ENCODE measurements at places on chromosomes 4 and X.
A peak's percentile ranks its signal among the peaks of the same experiment; 100 is the strongest.

DNA sequence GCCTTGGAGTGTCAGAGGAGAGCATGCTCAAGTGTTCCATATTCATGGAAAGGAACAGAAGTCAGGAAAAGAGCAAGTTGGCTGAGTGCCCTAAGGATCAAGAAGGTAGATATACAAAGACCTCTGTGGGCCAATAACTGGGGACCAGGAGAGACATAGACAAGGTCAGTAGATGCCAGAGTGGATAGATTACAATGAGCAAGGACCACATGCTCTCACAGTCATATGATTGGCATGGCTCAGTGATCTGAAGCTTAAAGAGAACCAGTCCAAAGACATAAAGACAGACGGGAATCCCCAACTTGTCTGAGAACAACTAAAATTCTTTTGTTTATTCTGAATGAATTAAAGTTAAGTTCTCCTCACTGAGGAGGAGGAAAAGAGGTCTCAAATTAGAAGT is 289.7 kb downstream of the HS3ST1 start:
- no peak for DNase-seq

DNA sequence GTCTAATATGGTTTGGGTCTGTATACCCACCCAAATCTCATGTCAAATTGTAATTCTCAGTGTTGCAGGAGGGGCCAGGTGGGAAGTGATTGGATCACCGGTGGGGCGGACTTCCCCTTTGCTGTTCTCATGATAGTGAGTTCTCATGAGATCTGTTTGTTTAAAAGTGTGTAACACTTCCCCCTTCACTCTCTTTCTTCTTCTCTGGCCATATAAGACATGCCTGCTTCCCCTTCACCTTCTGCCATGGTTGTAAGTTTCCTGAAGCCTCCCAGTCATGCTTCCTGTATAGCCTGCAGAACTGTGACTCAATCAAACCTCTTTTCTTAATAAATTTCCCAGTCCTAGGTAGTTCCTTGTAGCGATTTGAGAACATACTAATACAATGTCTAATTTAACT is 19.7 kb upstream of the SCRG1 start:
- peak; percentile 78 for DNase-seq

- DNase-seq = no peak
These were observed 96.4 kb upstream of the TRPC5OS start for GRCh38 chrX:111779582-111779981.

DNA sequence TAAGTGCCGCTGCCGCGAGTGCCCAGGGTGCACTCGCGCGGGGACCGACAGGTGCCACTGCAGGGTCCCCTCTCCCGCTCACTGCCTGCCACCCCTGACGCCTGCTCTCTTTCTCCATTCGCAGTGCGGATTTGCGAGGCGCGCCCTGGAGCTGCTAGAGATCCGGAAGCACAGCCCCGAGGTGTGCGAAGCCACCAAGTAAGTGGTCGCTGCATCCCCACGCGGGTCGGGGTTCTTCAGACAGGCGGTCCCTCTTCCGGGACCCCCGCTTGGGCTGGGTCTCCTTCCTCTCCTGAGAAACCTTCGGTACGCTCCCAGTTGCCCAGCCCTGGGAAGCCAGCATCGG is 547 bp downstream of the GUCY1A1 start:
- DNase-seq = peak; percentile 28

- no peak for DNase-seq
These were observed 76.3 kb upstream of the STIM2 start for GRCh38 chr4:26784207-26784865.

DNA sequence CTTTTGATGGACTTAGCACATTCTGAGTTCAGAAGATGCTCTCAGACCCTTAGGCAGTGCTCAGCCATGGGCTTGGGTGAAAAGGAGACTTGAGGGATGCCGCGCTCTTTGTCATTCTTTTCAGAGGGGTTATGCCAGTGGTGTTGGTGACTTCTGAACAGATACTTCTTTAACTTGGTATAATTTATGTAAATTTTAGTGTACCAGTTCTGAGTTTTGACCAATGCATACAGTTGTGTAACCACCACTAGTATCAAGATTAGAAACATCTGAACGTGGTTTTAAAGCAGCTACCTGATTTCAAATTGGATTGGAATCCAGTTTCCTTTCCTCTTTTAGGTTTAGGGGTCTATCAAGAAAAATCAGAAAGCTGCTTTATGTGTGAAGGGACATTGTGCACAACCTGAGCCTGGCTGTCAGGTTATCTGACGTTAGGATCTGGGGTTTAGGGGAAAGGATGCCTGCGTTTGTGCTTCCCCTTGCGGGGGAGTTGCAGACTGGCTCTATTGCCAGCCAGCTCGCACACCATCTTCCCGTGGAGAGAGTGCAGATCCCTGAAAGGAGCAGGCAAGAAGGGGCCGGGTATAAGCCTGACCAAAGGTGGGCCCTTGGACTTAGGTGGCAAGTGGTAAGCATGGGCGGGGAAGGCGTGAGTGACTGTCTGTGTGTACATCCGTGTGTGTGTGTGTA is 19.0 kb downstream of the SMS start:
- DNase-seq = no peak

- no peak for DNase-seq
These were observed 34.1 kb upstream of the HHIP start for GRCh38 chr4:144611850-144612249.

DNA sequence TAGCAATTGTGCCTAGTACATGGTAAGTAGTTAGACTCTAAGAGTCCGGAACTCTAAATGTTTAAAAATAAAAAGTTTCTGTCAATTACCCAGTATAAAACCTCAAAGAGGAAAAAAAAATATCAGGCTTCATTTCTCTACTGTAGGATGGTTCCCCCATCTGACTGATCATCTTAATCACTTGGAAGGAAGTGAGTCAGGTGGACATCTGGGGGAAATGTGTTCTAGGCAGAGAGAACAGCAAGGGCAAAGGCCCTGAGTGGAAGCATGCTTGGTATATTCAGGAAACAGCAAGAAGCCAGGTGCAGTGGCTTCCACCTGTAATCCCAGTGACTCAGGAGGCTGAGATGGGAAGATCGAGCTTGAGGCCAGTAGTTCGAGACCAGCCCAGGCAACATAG is 2.9 kb upstream of the EIF1AX start:
- peak; percentile 51 for DNase-seq

DNA sequence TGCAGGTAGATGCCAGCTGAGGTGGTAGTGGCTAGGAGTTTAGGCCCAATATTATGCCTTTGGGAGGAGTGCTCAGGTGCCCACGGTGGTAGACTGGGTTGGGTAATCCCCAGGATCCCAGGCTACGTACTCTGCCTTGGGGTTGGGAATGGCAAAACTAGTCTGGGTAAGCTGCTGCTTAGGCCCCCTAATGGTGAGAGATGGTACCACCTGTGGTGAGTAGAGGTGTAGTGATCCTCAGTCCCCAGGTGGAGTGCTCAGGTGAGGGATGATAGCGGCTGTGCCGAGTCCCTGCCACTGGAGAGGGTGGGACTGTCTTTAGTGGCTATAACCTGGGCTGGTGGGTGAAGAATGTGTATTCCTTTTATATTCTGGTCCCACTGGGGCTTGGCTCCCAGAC is 75.2 kb downstream of the IL1RAPL2 start:
- no peak for DNase-seq

GRCh38 chr4:10688846-10689245 is 4.3 kb upstream of the CLNK start:
- DNase-seq = no peak

DNA sequence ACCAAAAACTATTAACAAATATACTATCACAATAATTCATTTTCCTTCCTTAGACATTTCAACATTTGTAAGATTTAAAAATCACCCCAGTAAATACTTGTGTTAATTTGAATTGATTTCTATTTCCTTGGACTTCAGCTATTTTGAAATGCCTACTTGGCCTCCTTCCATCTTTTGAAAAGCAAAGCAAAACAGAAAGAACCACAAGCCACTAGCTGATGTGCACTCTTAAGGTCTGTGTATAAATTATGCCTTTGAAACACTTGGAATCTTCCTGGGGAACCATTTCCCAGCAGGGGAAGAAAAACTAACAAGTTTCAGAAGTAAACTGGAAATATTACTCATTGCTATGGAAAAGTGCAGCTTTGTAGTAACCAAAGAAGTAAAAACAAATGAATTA is 139.8 kb downstream of the CLCN4 start:
- DNase-seq = no peak

- DNase-seq = no peak
These were observed 27.3 kb upstream of the FBXW7 start for GRCh38 chr4:152563209-152563608.

Data from bone marrow (tissue), 2 donors.